ENCODE measurements at places on chromosomes 6 and 20.

DNA sequence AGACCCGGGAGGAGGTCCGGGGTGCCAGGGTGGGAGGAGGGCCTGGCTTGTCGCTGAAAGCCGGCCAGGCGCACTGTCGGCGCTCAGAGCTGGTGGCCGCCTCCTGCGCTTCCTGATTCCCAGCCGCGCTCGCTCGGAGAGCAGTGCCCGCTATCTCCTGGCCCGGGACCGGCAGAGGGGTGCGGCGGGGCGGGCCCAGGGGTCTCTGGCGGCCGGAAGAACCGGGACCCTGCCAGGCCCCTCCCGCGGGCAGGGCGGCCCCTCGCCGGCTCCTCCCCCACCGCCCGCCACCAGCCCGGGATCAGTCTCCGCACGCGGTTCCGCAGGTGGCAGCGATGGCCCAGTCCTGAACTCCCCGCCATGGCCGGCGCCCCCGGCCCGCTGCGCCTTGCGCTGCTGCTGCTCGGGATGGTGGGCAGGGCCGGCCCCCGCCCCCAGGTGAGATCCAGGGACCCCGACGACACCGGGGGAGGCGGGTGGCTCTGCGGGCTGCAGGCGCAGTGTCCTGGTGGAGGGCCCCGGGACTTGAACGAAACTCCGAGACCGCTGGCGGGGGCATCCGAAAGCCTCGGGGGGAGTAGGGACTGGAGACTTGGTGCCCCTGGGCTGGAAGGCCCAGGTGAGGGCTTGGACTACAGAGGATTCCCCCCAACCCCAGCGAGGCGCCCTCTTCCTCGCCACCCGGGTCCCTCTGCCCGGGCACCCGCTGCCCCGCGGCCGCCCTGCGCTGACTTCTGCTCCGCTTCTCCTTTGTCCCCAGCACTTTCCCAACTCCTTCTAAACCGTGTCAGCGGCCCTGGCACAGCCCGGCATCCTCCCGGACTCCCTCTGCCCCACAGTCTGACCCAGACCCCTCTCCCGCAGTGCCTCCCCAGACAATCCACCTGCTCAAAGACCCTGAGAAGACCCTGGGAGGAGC lies at the start of gene GLP1R:
Gene GLP1R (plus strand): TSS at position 301 of the 919 bp plus-strand sequence. CDS start 60 bp downstream, at position 361.
- DNase-seq: no peak

- DNase-seq: no peak
These were observed 142.8 kb upstream of the B3GAT2 start for GRCh38 chr6:71099649-71100048.

DNA sequence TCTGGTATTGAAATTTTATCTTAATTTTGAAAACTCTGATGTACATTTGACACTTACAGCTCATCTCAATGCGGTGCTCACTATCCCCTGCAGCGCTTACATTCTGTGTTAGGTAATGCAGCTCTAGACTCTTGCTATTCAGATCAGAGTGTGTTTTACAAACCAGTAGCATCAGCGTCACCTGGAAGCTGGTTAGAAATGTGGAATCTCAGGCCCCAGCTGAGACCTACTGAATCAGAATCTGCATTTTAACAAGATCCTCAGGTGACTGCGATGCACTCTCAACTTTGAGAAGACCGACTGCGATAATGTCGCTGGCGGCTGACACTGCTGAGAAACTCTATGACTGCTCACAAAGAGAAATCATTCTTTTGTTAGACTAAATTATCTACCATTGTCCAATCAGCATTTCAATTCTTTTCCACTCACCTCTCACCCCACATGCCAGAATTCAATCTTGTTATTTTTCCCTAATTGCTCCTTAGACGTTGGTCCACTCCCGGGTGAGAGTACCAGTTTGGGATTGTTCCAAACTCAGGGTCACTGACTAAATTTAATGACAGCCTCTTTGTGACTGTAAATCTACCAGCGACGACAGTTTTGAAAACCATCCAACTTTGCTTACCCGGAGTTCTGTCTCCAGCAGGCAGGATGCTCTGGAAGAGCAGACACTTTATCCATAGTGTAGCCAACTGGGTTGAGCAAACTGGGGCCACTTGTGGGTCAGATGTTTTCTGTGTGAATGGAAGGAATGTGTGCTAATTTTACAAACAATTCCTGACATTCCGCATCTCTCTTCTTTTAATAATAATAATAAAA lies 140.1 kb upstream of the BTBD3 start:
- no peak for DNase-seq

DNA sequence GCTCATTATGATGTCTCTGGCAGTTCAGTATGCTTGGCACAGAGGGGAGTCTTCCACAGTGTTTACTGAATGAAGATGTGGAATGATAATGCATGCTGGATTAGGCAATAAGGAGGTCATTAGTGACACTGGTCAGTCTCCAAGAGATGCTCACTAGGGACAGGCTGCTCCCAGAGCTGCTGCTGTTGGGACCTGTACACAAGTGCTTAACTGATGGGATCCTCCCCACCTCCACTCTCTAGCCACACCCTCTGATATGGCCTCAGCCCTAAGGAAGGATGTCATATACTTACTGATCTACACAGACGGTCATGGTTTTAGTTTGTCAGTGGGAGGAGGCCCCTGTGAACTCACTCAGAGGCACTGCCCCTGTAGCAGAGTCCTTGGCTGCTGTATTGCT lies 73.4 kb downstream of the MYB start:
- no peak for DNase-seq

DNA sequence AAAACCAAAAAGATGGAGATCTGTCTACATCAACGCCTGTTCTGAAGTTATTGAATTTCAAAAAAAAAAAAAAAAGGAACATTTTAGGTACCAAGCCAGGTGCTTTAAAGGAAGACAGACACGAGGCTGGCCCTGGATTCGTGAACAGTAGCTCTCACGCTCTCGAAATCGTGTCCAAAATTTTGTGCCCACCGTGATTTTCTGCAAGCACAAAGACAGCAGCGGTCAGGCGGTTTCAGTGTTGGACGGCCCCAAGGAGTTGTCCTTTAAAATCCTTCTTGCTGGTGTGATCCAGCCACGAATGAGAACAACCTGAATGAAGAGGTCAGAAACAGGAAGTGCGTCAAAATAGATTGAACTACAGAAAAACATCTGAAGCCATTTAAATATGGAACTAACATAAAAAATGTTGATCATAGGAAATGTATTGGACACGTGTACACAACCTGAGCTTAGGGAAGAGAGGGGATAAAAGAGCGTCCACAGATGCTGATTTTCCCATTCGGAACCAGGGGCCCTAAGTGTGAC lies 78.2 kb downstream of the THBS2 start:
- no peak for DNase-seq

- DNase-seq: no peak
These were observed 167.5 kb downstream of the CD83 start for GRCh38 chr6:14284969-14285590.

- no peak for DNase-seq
These were observed 322.4 kb upstream of the TSHZ2 start for GRCh38 chr20:52649727-52650126.

DNA sequence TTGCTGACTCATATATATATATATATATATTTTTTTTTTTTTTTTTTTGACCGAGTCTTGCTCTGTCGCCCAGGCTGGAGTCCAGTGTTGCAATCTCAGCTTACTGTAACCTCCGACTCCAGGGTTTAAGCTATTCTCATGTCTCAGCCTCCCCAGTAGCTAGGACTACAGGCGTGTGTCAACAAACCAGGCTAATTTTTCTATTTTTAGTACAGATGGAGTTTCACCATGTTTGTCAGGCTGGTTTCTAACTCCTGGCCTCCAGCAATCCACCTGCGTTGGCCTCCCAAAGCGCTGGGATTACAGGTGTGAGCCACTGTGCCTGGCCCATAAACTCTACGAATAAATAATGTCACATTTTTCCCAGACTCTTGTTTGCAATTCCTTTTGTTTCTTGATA lies 4.8 kb downstream of the LRP11 start:
- no peak for DNase-seq

DNA sequence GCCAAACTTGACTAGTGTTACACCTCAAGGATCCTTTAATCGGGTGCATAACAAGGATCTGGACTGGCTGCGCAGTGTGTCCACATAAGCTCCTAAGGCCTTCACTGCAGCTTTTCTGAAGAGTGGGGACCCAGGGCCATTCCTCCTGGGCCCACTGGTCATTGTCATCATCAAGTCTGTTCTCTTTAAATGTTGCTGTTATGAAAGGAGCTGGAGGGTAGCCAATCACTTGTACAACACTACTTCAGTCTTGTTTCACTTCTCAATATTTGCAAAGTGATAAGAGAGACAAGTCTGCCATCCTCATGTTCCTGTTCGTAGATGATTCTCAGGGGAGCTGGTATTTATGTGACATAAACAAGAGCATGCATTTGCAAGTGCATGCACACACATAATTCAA lies 149.8 kb downstream of the SYNDIG1 start:
- no peak for DNase-seq

DNA sequence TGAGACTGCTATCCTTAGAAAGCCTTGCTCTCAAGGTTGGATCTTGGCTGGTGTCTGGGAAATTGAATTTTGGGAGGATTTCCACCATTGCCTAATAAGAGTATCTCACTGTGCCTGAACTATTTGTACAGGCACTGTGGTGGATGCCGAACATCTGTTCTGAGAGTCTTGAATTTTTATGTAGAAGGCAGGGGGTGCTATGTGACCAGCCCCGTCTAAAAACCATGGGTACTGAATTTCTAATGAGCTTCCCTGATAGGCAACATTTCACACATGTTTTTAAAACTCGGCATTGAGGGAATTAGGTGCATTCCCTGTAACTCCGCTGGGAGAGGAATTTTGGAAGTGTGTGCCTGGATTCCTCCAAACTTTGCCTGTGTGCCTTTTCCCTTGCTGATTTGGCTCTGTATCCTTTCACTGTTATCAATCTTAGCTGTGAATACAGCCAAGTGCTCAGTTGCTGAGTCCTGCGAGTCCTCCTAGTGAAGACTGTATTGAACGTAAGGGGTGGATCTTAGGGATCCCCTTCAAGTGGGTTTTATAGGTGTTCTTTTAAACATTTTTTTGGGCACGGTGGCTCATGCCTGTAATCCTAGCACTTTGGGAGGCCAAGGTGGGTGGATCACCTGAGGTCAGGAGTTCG lies 27.6 kb upstream of the SCAF8 start:
- no peak for DNase-seq
